ENCODE measurements at places on chromosomes 2 and 18.

DNA sequence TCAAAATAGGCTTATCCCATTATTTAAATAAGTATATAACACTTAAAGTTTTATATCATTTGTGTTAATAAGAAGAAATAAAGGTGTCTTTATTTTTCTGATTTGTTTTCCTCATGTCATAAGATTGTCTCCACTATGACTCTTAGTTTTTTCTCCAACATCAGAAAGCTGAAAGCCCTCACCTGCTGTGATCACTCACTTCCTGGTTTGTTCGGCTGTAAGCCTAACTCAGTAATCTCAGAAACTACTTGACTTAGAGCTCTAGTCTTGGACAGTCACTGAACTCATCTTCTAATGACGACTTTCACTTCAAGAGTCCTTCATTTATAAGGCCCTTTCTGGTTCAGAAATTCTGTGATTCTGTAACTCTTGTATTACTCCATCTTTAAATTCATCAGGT is 311.0 kb downstream of the ZEB2 start:
- DNase-seq: no peak

DNA sequence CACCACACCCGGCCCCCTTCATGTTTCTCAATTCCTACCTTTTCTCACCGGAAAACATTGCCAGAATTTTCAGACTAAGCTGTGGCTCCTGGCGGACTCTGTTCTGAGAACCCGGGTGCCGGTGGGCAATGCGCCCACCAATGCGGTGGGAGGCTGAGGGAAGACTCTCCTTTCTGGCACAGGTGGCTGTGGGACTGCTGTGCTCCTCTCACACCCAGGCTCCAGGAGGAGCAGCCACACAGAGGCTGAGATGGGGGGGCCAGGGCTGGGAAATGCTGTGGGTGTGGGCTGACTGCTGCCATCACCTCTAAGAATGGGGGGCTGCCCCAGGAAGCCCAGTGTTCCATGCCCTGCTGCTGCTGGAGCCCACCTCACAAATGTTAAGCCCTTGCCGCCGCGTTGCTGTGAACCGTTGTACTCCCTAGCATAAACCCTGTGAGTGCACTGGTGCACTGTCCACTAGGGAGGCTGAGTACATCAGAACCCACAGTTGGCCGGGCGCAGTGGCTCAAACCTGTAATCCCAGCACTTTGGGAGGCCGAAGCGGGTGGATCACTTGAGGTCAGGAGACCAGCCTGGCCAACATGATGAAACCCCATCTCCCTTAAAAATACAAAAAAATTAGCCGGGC is 152.6 kb downstream of the LDLRAD4 start:
- no peak for DNase-seq

DNA sequence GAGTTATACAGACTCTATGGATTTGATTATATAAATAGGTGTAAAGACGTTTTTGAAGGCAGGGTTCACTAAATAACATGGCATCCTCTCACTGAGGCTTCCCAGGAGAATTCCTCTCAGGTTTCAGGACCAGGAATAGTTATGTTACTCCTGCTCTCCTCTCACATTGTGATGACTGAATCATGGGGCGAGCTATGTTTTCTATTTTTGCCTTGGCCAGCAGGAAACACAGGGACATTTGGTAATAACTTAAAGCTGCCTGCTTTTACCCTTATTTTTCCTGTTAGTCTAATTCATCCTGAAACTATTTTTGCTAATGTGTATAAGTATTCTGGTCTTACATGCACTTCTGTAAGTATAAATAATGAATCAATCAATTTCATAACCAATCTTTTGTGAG is 115.3 kb upstream of the ITGB6 start:
- no peak for DNase-seq

DNA sequence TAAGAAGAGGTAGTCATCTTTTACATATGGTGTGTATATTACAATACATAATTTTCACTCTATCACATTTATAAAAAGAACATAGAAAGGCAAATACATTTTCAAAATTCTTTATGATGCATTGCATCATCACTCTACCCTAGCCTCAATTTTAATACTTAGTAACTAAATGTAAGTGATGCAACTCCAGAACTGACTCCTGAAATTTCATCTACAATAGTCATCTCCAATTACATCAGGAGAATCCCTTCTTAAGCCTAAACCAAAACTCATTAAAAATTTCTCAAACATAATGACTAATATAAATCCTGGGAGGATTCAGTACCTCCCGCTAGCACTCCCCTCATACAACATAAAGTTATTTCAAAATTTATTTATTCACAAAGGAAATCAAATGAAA is 15.9 kb downstream of the TMX3 start:
- no peak for DNase-seq

DNA sequence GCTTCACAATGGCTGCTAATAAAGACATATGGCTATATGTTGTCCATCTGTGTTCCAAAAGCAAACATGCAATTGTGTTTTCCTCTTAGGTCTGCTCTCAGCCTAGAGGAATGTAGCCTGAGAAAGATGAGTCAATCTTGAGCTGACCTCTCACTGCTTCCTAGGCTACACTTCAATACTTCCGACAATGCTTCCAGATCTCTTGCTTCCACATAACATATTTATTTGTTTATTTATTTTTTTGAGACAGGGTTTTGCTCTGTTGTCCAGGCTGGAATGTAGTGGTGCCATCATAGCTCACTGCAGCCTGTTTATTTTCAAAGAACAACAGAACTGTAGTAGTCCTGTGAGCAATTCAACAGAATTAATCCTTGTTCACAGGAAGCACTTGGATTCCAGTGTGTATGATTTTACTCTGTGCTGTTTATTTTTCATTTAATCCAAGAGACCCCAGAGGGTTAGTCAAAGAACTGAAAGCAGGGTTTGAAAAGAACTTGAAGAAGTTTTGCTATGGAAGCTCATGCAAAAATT is 437.9 kb downstream of the TXNL1 start:
- peak; percentile 36 for DNase-seq

- no peak for DNase-seq
Observed at GRCh38 chr18:80026363-80026762, 7.9 kb upstream of the RBFA start.

DNA sequence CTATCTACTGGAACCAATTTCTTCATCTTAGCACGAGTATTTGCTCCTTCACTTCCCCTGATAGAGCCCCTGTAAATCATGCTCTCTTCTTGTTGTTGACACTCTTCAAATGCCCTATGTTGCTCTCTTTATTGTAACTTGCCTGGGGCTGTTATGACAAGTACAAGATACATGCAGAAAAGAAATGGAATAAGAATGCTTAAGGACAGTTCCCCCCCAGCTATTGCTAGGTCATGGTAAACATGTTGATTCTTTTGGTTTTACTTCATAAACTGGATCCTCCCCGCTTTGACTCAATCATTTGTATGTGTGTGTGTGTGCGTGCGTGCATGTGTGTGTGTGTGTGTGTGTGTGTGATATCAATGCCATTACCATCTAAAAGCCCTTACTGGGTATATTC is 368.5 kb upstream of the CNTNAP5 start:
- DNase-seq: no peak

DNA sequence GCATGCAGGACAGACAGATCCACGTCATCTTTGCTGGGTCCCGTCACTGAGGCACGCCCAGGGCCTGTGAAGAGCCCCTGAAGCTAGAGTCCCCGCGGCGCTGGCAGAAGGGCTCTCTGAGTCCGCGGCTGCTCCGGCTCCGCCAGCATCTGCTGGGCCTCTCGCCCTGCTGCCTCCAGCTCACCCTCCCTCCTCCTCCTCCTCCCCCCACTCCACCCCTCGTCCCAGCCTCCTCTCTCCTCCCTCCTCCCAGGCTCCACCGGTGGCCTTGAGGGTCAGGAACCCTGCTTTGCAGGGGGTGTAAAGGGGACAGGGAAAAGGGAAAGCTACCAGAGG is at the start of gene TNS1:
TSS of gene TNS1 (minus strand) at position 151 of the 336 bp plus-strand sequence. CDS start at position 28, 123 bp downstream.
- DNase-seq: no peak

- DNase-seq: peak; percentile 26
Observed at GRCh38 chr2:191501561-191502168, 176.3 kb upstream of the NABP1 start.

- DNase-seq: no peak
Observed at GRCh38 chr2:162370931-162371330, 27.0 kb downstream of the GCA start.

- no peak for DNase-seq
Observed at GRCh38 chr2:230749111-230749510, 36.5 kb downstream of the CAB39 start.

GRCh38 chr2:138827426-138828054 is 47.4 kb upstream of the NXPH2 start:
- peak; percentile 31 for DNase-seq

- DNase-seq: no peak
Observed at GRCh38 chr2:134865067-134865787, 26.8 kb downstream of the ACMSD start.

DNA sequence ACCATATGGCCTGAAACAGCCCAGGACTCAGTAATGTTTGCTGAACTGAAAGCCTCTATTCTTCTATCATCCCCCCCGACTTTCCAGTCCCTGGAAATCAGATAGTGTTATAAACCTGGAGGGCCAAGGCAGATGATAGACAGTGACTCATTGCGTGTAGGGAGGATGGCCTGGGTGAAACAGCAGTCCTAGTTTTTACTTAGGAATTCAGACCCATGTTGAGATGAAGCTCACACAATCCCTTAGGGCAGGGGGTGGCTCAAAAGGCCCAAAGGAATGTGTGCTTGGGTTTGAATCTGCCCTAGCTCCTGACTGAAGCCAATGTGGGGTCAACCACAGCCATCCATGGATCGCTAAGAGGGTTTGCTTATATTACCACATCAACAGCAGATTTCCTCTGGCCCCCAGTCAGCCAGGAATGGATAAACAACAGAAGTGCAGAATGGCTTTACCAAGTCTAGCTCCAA is 43.9 kb upstream of the STPG4 start:
- DNase-seq: peak; percentile 100

GRCh38 chr18:919078-919477 is 14.4 kb downstream of the ADCYAP1 start:
- no peak for DNase-seq

- no peak for DNase-seq
Observed at GRCh38 chr2:458425-458815, 170.5 kb upstream of the ALKAL2 start.

GRCh38 chr2:137952586-137953129 is 11.6 kb upstream of the HNMT start:
- no peak for DNase-seq

GRCh38 chr2:65081232-65081685 is 25.0 kb downstream of the CEP68 start:
- DNase-seq: no peak

DNA sequence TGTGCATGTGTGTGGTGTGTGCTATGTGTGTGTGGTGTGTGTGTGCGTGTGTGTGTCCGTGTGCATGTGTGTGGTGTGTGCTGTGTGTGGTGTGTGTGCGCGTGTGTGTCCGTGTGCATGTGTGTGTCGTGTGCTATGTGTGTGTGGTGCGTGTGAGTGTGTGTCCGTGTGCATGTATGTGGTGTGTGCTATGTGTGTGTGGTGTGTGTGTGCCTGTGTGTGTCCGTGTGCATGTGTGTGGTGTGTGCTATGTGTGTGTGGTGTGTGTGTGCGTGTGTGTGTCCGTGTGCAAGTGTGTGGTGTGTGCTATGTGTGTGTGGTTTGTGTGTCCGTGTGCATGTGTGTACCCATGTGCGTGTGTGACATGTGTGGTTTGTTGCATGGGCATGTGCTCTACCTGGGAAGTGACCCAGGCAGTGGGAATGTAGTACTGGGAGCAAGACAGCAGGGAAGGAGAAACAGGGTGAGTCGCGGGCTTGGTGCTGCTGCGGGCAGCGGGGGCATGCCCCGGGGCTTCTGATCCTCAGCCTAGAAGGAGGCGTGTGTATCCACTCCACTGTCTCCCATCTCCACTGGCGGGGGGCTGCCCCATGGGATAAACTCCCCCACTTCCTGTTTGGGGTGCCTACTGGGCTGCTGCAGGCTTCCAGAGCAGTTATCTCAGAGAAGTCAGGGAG is 7.6 kb upstream of the OTOS start:
- DNase-seq: no peak

DNA sequence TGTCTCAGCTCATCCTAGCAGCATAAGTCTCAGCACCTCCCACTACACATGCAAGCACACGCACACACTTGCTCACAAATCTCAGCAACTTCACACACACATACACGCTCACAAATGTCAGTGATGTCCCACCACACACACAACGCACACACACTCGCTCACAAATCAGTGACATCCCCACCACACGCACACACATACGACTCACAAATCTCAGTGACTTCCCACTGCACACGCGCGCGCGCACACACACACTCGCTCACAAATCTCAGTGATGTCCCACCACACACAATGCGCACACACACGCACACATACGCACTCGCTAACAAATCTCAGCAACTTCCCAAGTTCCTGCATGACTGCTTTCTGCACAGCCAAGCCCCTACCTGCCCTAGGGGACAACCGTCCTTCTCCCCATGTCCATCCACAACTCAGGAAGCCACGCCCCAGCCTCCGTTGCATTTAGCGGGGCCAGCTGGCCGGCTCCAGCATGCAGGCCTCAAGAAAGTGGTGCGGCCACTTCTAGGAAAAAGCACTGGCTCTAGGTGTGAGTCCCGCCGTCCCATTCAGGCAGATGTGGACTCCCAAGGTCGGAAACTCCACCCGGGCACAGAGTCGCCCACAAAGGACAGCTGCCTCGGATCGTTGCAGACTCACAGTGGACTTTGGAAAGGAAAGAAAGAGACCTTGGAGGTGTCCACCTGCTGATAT is 180.1 kb upstream of the SALL3 start:
- no peak for DNase-seq

DNA sequence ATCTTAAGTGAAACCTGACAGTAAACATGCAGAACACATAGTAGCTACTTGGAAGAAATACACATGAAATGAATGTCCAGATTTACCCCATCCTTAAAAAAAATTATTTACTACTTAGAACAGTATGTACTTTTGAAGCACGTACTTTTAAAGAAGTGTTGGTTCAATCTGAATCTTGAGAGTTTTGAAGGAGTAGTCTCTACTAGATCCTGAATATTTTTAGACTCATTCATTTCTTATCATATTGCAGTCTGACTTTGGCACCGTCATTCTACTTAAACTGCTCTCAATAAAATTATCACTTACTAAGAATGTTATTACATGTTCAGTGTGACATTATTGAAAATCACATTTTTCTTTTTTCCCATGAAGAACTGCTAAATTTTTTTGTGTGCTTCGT is 187.8 kb downstream of the DPP4 start:
- DNase-seq: no peak

GRCh38 chr2:14292964-14293363 is 339.6 kb upstream of the LRATD1 start:
- no peak for DNase-seq

GRCh38 chr2:235026649-235027557 is 75.1 kb downstream of the SH3BP4 start:
- DNase-seq: no peak

- no peak for DNase-seq
Observed at GRCh38 chr2:105636109-105636740, 108.5 kb upstream of the NCK2 start.

GRCh38 chr2:75608684-75609333 is 37.8 kb upstream of the MRPL19 start:
- no peak for DNase-seq

DNA sequence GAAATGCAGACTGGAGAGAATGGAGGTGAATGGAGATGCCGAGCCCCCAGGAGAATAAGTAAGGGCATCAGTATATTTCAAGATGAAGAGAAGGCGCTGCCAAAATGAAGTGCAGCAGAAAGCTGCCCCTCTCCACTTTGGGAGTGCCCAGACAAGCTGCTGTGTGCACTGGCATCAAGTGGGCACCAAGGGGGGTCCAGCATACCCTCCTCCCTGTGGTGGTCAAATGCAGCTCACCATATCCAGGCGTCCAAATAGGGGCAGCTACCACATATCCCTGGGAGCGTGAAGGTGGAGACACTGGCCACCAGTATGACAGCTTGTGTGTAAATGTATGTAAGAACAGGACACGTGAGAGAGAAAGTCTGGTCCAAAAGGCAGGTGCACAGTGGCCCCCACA is 236.6 kb downstream of the KLHL29 start:
- DNase-seq: no peak

Measured in non-pigmented ciliary epithelial cell (primary cell).